NCI-H2081 treated with DMSO at 0.1 percent for 48 hours (cell line): ENCODE measurements at places on chromosomes 4 and X.

DNA sequence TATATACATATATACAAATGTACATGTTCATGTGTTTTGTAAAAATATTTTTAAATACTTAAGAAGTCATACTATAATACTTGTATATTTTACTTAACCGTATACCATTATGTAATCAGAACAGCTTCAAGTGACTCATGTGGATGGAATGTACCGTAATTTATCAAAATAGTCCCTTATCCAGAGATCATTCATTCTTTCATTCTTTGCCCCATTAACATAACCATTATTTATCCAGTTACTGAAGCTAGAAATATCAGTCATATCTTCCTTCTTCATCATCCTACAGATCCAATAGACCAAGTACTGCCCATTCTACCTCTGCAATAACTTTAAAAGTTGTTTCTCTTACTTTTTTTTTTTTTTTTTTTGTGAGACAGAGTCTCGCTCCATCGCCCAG lies 164.2 kb downstream of the MAB21L2 start:
- DNase-seq: no peak

GRCh38 chrX:17725181-17725580 lies 12.1 kb upstream of the SCML1 start:
- DNase-seq: no peak

DNA sequence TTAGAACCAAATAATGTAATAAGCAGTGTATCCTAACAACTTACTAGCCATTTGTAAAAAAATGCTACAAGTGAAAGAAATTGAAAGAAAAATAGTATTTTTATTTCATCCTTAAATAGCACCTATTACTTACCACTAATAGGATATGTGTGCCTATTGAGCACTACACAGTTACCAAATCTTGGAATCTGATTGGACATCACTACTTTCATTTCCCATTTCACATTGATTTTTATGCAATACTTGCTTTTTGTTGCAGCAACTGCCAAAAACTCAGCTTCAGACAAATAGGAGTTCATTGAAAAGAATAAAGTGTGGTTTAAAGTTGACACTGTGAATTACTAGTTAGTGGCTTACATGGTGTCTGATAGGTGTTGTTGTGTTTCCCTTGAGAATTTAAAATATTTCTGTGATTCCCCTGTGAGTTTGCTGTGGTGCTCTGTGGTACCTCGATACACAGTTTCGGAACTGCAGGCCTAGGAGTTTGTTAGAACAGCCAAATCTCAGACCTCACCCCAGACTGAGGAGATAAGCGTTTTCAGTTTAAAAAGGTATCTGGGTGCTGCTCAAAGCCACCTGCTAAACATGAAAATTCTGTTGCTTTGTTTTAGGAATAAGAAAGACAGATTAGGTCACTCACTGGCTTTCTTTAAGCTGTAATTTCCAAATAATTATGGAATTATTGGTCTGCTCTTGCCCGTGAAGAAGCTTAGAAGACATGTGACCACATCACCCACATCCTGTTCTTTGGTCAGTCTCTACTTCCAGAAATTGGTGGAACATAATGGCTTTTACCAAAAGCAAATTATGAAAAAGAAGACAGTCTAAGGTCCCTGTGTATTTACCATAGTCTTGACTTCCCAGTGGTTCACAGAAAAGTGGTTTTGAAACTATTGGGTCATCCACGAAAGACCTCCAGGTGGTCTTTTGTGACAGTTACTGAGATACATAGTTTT lies 97.8 kb downstream of the SYTL5 start:
- no peak for DNase-seq

- DNase-seq: no peak
Measured at GRCh38 chr4:146486565-146486964, 35.2 kb downstream of the SLC10A7 start.

DNA sequence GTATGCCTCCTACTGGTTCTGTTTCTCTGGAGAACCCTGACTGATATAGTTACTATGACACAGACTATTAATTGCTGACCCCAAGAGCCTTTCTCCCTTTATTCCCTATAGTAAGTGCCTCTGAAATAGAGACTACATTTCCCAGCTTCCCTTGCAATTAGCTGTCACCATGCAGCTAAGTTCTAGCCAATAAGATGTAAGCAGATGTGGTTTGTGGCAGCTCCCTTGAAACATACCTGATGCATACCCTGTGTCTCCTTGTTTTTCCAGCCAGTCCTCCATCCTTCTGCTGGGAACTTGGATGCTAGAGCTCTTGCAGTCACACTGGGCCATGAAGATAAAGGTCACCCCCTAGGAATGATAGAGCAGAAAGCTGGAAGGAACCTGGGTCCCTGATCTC lies 9.7 kb upstream of the TMEM165 start:
- DNase-seq: no peak

DNA sequence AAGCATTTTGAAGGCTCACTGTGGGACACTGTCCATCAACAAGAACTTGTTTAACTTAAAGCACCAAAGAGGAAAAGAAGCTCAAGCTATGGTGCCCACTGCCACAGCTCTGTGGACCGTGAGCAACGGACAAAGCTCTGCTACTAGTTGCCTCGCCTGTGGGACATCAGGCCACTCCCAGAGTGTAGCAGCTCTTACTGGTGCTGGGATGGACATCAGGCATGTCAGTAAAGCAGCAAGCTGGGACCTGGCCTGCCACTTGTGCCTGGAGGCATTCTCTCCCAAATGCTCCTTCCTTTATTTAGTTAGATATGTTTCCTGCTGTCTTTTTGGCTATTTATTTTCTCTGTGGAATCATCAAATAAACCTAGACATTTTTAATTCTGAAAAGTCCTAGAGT lies 46.7 kb downstream of the TMEM154 start:
- DNase-seq: no peak

- DNase-seq: no peak
Measured at GRCh38 chrX:48972220-48973164, 848 bp upstream of the KCND1 start.

- DNase-seq: no peak
Measured at GRCh38 chr4:142773505-142773904, 72.6 kb downstream of the INPP4B start.

DNA sequence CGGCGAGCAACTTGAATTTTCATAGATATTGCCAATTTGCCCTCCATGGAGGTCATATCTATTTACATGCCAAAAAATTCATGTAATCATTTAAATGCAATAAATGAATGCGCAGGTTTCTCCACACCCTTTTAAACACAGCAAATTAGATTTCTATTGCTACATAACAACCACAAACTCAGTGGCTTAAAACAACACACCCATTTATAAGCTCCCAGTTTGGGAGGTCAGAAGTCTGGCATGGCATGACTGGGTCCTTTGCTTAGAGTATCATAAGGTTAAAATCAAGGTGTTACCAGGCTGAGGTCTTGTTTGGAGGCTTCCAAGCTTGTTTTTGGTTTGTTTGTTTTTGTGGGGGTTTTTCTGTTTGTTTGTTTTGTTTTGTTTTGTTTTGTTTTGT lies 49.9 kb upstream of the NYX start:
- DNase-seq: no peak

GRCh38 chr4:189071241-189071640 lies 869.4 kb upstream of the FRG1 start:
- no peak for DNase-seq

DNA sequence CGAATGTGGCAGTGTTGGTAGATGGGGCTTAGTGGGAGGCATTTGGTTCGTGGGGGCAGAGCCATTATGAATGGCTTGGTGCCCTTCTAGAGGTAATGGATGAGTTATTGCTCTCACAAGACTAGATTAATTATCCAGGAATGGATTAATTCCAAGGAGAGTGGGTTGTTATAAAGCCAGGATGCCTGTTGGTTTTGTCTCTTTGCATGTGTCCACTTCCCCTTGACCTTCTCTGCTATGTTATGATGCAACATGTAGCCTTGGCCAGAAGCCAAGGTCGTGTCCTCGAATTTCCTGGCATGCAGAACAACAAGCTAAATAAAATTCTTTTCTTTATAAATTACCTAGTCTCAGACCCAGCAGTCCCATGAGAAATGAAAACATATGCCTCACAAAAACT lies 111.2 kb upstream of the PLS3 start:
- DNase-seq: no peak

DNA sequence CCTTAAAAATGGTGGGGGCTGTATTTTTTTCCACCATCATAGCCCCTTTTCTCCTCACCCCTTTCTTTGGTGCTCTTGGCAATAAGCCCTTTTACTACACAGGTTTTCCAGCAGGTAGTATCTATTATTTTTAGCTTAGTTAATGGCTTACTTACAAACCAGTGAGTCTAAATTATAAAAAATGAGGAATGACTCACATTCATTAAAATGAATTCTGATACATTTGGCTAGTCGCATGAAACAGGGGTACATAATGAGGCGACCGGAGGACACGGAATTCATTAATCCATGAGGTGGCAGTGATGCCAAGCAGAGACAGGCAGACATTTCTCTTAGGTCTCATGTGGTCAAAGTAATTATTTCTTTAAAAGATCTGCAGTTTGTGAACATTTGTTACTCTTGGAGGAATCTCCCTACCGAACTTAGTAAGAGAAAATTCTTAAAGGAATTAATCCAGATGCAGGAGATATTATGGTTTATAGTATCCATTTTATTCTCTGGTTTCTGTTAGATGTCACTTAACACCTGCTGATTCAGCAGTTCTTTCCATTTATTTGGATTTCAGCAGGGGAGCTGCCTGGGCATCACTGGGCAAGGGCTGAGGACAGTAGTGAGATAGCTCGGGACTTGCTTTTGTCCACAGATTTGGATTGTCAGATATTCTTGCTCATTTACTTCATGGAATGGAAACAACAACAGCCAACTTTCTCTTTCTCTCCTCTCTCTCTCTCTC lies 575.0 kb upstream of the NR3C2 start:
- no peak for DNase-seq

- no peak for DNase-seq
Measured at GRCh38 chr4:879729-880077, 52.4 kb downstream of the GAK start.

DNA sequence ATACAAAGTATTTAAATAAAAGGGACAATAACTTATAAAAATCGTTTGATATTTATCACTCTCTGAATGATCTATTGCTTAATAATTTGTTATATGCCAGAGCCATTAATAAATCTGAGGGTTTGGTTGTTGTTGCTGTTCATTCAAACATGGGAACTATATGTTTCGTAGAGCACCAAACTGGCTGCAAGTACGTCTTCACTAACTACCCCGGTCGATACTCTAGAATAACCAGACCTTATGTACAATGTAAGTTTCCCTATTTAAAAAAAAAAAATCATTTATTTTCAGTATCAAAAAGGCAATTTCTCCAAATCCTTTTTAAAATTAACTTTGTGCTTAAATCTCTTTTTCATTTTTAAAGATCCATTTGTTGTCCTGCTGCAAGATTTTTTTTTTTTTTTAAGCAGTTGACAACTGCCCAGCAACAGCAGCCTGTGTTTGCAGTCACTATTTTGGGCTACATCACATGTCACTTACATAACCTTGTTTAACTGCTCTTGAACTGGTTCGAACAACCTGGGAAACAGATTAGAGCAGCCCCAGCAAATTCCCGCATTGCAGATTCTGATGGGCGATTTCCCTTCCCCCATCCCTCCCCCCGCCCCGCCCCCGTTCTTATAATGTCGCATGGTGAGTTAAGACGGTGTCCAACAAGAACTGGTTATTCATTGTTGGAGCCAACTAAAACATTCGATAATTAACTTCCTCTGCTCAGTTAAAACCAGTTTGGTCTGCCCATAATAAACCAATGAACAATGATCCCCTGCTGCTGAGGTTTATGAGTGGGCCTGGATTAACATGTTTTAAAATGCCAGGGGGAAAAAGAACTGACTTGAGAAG lies 238.9 kb downstream of the NR3C2 start:
- DNase-seq: no peak

DNA sequence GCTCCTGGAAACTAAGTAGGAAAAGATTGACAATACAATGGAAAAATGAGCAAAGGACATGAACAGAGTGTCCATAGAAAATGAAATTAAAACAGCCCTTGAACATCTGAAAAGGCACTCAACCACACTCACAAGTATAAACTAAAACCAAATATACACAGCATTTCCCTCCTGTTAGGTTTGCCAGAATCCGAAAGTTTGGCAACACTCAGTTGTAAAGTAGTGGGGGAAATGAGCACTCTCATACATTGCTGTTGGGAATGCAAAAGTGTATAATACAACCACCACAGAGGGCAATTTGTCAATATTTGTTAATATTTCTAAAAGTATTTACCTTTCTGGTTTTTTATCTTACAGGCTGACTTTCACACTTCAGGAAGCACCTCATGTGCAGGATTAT lies 84.2 kb upstream of the TMEM164 start:
- no peak for DNase-seq

- DNase-seq: no peak
Measured at GRCh38 chr4:161260819-161261218, 903.0 kb downstream of the FSTL5 start.

- no peak for DNase-seq
Measured at GRCh38 chr4:155666344-155667221, at the start of gene GUCY1A1. Gene GUCY1A1 (plus strand): TSS chr4:155666848. CDS start chr4:155696868, 30,020 bp downstream.

- DNase-seq: no peak
Measured at GRCh38 chrX:24594501-24594900, 52.6 kb downstream of the PCYT1B start.

DNA sequence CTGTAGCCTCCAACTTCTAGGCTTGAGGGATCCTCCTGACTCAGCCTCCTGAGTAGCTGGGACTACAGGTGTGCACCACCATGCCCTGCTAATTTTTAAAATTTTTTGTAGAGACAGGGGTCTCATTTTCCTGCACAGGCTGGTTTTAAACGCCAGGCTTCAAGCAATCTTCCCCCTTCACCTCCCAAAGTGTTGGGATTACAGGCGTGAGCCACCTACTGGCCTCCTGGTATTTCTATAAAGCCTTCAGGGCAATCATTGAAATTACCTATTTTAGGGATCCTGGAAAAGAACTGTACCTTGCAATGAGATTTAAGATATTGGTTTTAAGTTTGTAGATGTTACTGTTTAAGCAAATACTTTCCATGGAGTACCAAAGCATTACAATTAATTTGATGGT lies 13.5 kb upstream of the PLS3 start:
- DNase-seq: no peak

- DNase-seq: no peak
Measured at GRCh38 chr4:12555011-12555410, 929.1 kb downstream of the RAB28 start.

GRCh38 chr4:25666031-25666630 lies 10.5 kb downstream of the SLC34A2 start:
- no peak for DNase-seq

DNA sequence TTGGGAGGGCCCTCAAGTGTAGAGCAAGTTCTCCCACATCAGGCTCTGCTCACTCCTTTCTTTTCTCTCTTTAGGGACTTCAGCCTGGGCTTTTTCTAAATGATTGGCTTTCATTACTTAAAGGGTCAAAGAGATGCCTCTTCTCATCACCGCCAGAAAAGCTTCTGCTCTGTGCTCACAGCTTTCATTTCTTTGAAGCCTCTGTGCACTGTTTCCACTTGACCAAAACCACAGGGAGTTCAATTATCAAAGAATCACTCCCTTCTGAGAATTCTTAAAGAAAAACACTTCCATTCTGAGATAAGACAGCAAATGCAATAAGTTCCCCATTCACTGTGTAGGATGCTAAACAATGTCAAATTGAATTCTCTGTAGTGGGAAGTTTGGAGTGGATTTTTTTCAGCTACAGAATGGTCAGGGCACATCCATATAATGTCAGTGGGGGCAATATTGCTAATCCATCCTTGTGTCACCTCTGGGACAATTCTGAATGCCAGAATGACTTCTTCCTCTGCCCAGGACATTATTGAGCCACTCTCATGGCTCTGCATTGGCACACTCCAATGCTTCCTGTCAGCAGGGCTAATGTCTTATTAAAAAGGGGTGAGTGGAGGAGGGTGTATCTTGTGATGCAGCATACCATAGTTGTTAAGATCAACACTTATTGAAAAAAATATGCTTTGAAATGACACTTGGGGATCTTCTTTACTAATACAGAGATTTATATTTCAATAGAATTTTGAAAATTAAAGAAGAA lies 217.6 kb downstream of the SNCA start:
- no peak for DNase-seq
